CD4-positive, alpha-beta memory T cell (primary cell): ENCODE measurements at places on chromosomes 4 and X. TPM values are rescaled to one million over a fixed set of nuclear protein-coding genes. Genes with fewer than 3 reads are reported as not detected.

DNA sequence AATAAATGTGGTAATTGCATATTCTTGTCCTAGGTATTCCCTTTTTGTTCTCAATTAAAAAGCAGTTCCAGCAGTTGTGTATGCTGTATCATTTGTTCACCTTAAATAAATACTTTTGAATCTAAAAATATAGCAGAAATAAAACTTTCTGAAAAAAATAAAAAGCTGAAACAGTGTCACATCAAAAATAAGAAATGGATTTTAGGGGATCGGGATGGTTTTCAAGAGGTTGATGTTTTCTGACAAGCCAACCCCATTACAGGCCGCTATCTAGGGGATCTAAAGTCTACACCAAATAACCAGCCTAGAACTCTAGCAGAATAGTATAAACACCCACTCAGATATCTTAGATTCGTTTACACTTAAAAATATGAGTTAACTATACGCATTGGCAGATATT lies 95.4 kb upstream of the MAML3 start:
- H3K36me3 ChIP-seq, result no peaks in the 10 kb centered on the region
- no peak overlapping the region for H3K27ac ChIP-seq
- no peak for DNase-seq

DNA sequence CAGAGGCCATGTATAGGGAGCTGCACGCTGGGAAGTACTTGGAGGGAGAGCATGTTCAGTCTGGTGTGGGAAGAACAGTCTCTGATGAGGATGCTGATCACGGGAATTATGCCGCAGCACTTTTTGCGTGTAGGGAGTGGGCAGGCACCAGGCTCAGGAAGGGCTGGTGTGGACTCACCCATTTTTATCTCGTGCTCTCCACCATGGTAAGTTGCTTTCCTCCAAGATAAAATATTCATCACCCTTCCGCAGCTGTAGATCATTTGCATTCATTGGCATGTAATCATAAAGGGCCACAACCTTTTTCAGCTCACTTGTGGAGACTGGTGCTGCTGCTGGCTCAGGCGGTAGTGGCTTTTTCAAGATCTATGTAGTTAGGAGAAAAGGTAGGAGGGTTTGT lies 11.8 kb upstream of the TIMM8A start:
- H3K27ac ChIP-seq, result no peak overlapping the region
- no peaks in the 10 kb centered on the region for H3K27me3 ChIP-seq
- no peaks in the 10 kb centered on the region for H3K4me1 ChIP-seq
- H3K4me3 ChIP-seq, result no peak overlapping the region
- DNase-seq, result no peak

Gene AMTN
- total RNA-seq, result not detected

Gene MAGEA9
- not detected for total RNA-seq
